ENCODE measurements at places on chromosomes 7 and 10.

DNA sequence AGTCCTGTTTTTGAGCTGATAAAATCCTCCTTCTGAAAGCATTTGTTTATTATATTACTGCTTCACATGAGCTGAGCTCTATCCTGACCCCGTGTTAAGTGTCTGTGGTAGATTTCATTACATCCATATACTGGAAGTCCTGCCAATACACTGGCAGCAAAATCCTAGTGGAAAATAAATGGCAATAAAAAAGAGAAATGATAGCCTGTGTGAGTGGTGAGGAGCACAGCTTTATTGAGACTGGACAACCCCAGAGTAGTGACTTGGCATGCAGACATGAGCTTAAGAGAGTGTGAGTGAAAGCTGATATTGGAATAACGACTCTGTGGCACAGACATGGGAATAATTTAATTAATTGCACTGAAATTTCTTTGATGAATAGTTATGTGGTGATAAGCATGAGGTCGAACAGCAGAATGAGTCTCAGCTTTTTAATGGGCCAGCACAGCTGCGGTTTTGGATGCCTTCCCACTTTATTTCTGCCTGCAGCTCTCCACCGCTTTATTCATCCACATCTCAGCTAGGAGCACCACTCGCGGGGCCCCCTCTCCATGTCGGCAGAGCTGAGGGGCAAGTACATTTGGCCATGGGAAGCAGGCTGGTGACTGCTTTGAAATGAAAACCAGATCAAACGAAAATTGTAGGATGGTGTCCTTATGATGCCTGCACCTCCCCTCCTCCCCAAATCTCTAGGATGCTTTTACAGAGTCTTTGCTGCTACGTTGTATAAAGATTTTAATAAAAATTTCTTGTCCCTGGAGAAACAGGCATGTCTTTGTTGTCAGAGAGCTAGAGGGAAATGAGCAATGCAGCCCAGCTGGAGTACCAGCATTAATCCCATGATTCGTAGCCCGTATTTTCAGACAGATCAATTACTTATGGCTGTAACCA lies 494.3 kb downstream of the AUTS2 start:
- no peak for DNase-seq

GRCh38 chr7:133358708-133359107 lies 105.8 kb downstream of the EXOC4 start:
- no peak for DNase-seq

GRCh38 chr10:93485690-93486089 lies 3.6 kb upstream of the MYOF start:
- DNase-seq = no peak

GRCh38 chr7:2729031-2729892 lies 41.3 kb downstream of the AMZ1 start:
- DNase-seq = no peak

DNA sequence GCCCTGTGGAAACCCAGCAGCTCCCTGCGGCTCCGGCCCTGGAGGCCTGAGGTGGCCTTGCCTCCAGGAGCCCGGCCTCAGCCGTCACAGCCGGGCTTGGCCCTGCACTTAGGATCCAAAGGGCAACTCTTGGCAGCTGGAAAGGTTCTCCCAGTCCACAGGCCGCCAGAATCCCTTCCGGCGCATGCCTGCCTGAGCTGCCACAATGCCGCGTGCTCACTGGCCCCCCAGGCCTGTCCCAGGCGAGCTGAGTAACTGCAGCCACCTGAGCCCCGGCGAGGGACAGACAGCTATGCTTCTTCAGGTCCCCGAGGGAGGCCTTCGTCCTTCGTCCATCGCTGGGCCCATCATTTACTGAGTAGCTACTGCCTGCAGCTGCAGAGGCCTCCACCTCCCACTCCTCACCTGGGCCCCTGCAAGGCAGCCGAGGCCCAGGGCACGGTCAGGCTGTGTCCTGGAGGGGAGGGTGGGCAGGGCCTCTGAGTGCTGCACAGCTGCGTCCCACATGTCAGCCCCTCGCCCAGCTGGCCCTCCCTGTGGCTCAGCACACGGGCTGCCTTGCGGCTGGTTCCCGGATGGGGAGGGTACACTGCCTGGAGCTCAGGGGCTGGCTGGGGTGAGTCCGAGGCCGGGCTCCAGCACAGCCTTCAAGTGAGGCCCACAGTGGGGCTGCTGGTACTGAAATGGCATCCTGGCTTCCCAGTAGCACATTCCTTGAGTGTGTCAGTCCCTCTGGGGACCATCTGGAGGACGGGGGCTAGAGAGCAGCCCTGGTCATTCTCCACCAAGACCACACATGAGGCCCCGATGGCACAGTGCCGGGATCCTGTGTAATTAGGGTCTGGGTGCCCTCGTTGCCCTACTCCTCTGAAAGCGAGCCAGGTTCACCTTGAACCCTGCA lies 172.5 kb downstream of the ELFN1 start:
- no peak for DNase-seq

DNA sequence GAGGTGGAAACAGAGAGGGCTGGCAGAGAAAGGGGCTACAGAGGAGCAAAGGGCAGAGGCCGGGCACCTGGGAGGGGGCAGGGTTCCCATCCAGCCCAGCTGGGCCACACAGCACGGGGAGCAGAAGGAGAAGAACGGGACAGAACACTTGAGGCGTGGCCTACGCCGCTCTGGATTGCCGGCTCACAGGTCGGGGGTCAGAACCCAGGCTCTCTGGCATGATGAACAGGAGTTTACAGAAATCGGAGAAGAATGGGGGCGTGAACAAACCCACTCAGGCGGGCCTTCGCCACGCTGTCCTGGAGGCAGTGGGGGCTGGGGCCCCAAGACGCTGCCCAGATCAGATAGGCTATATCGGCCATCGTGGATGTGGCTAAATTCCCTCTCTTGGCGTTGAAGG lies 362.2 kb upstream of the SHH start:
- no peak for DNase-seq

DNA sequence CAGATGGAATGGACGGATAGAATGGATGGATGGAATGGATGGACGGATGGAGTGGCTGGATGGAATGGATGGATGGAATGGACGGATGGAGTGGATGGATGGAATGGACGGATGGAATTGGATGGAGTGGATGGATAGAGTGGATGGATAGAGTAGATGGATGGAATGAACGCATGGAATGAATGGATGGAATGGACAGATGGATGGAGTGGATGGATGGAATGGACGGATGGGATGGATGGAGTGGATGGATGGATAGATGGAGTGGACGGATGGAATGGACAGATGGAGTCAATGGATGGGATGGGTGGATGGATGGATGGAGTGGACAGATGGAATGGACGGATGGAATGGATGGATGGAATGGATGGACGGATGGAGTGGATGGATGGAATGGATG lies 259.7 kb upstream of the C7orf33 start:
- no peak for DNase-seq
